ENCODE measurements at places on chromosomes 11 and 22. TPM values are rescaled to one million over a fixed set of nuclear protein-coding genes. Genes with fewer than 3 reads are reported as not detected.

Gene TIMM10B
- total RNA-seq, result 48.6 TPM

DNA sequence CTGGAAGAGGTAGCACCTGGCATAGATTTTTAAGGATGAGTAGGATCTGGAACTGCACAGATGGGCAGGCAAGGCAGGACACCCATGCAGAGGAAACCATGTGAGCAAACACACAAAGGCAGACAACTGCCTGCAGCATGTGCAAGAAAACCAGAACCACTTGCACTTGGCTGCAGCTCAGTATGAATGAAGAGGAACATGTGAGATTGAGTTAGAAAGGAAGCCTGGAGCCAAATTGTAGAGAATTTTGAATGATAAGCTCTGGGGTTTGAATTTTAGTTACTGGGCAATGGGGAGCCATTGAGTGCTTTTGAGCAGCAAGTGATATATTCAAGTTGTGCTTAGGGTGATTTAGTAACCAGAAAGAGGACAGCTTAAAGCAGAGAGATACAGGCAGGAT is 583.4 kb downstream of the SOX6 start:
- DNase-seq, result no peak

GRCh38 chr11:75899806-75900205 is 84.8 kb downstream of the UVRAG start:
- DNase-seq, result no peak

Gene HYLS1
- total RNA-seq, result 5.5 TPM

- no peak for DNase-seq
These were observed 9.8 kb upstream of the SLC39A13 start for GRCh38 chr11:47398551-47398950.

Gene ILK
- total RNA-seq, result 154 TPM

Gene XKR3
- not detected for total RNA-seq

DNA sequence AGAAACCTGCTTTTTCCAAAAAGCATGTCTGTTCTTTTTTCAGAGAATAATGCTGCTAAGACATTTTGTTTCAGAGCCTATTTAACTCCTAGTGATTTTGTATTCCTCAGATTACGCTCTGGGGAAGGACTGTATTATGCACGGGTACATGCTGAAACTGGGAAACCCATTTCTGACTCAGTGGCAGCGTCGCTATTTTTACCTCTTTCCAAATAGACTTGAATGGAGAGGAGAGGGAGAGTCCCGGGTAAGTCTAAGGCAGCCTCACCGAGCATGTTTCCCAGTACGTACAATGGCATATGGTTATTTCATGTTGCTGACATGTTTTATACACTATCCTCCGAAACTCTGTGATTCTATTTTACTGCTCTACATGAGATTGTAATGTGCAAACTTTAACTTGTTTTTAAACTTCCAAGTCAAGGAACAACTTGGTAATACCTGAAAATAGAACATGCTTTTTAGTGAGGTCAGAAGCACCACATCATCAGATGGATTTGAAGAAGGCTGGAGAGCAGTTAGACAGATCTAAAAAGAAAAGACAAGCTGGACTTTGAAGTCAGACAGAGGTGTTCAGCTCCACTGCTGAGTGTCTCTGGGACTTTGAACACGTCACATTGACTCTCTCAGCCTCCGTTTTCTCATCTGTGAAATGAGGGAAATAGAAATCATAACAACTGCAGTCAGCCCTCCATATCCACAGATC is 23.7 kb upstream of the MYO18B start:
- DNase-seq, result no peak
